ENCODE measurements at places on chromosomes 6 and 20. TPM values are rescaled to one million over a fixed set of nuclear protein-coding genes. Genes with fewer than 3 reads are reported as not detected.

DNA sequence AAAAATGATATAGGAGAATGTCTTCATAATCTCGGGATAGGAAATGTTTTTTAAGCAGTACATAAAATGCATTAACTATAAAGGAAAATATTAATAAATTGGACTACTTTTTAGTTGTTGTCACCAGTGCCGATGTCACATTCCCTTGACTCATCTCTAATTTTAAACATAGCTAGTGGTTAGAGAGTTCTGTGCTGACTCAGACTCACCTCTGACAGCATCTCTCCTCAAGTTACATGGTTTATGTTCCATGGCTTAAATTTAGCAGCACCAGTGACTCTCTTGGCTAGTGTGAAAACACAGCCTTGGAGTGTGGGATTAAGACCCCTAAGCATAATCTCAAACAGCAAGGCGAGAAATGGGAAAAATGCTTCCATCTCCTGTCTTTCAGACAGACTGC lies 311.8 kb upstream of the MMS22L start:
- no peaks in the 10 kb centered on the region for H3K27me3 ChIP-seq
- DNase-seq, result no peak
- no peaks in the 10 kb centered on the region for H3K36me3 ChIP-seq
- no peak overlapping the region for H3K4me3 ChIP-seq
- H3K4me1 ChIP-seq, result no peaks in the 10 kb centered on the region
- no peak overlapping the region for H3K27ac ChIP-seq

DNA sequence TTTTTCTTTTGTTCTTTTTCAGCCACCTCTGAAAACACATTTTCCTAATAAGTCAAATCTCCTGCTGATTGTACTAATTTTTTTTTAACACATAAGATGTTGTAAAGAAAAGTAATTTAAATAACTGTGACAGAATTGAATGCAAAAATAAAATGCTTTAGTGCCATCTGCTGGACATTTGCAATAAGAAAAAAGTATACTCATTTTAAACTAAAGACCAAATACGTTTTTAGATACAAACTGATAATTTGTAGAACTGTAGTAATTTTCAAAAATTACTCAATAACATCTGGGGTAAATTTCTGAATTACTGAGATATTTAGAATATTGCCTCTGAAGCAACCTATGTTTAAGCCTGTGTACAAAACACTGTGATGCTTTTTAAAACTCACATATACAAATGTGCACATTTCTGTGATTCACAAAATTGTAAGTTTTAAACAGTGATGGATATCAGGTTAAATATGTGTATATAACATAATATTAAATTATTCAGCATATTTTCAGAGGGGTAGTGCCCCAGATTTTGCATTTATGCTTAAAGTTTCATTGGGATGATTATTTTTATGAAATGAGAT lies 198.7 kb downstream of the RIMS1 start:
- no peaks in the 10 kb centered on the region for H3K27me3 ChIP-seq
- H3K4me3 ChIP-seq, result no peak overlapping the region
- no peaks in the 10 kb centered on the region for H3K36me3 ChIP-seq

- DNase-seq, result no peak
- H3K4me1 ChIP-seq, result no peaks in the 10 kb centered on the region
- no peaks in the 10 kb centered on the region for H3K36me3 ChIP-seq
- no peak overlapping the region for H3K27ac ChIP-seq
Measured at GRCh38 chr6:122947355-122947754, 48.7 kb upstream of the CLVS2 start.

DNA sequence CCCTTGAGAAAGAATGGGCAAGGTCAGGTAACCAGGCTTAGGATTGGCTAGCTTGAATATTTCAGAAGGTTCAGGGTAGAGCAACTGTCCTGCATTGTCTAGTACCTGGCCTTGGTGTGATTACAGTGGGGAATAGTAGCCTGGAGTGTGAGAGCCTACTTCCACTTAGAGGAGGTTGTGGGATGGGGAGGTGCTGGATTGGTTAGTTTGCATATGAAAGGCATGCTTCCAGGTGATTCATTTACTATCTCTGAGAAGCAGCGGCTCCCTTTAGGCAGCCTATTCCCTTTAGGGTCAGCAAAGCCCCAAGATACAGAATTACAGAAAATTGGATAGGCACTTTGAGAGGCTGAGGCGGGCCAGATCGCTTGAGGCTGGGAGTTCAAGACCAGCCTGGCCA lies 25.0 kb upstream of the SCGN start:
- H3K4me3 ChIP-seq, result no peak overlapping the region
- H3K27me3 ChIP-seq, result peaks cover 31% of the 10 kb centered on the region
- no peak for DNase-seq
- no peaks in the 10 kb centered on the region for H3K4me1 ChIP-seq
- H3K27ac ChIP-seq, result no peak overlapping the region
- H3K36me3 ChIP-seq, result no peaks in the 10 kb centered on the region

GRCh38 chr20:49484180-49485140 lies 2.0 kb upstream of the KCNB1 start:
- H3K27me3 ChIP-seq, result peaks cover 67% of the 10 kb centered on the region
- peak overlapping the region; percentile 85 for H3K4me3 ChIP-seq
- H3K27ac ChIP-seq, result no peak overlapping the region
- peaks cover 6% of the 10 kb centered on the region for H3K4me1 ChIP-seq
- H3K36me3 ChIP-seq, result peaks cover 2% of the 10 kb centered on the region

DNA sequence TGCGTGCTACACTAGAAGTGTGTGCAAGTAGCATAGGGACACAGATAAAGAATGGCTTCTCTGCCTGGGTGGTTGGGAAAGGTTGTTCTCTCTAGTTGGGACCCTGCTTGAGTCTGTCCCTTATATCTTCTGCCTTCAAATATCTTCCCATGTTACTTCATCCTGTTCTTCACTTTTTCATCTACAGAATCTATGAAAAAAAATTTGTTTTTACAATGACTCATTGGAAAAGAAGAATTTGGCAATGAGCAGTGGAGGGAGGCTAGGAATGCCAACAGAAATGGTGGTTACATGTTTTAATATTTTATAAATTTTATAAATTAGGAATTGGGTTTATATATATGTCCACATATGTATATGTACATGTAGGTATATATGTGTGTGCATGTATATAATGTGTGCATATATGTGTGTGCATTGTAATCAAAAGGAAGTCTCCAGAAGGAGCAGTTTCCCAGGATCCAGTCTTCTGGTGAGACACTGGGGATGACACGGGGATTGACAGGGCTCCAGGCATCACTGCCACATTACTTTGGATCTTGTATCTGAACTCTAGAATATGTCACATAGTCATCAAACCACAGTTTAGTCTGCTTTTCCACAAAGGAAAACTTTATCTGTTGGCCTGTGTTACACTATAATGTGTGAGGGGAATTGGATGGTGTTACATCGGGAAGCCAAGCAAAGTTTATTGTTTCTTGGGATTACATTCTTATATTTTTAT lies 75.3 kb upstream of the RIPOR2 start:
- H3K27me3 ChIP-seq, result no peaks in the 10 kb centered on the region
- DNase-seq, result no peak
- H3K4me1 ChIP-seq, result peaks cover 76% of the 10 kb centered on the region
- H3K36me3 ChIP-seq, result peaks cover 7% of the 10 kb centered on the region
- H3K27ac ChIP-seq, result peak overlapping the region; percentile 91

- peaks cover 37% of the 10 kb centered on the region for H3K27me3 ChIP-seq
- H3K4me3 ChIP-seq, result no peak overlapping the region
- no peaks in the 10 kb centered on the region for H3K4me1 ChIP-seq
- H3K27ac ChIP-seq, result peak overlapping the region; percentile 51
- no peak for DNase-seq
Measured at GRCh38 chr6:28742668-28743270, 181.0 kb downstream of the TRIM27 start.

The TGIF2 gene
- total RNA-seq, result 23.2 TPM

DNA sequence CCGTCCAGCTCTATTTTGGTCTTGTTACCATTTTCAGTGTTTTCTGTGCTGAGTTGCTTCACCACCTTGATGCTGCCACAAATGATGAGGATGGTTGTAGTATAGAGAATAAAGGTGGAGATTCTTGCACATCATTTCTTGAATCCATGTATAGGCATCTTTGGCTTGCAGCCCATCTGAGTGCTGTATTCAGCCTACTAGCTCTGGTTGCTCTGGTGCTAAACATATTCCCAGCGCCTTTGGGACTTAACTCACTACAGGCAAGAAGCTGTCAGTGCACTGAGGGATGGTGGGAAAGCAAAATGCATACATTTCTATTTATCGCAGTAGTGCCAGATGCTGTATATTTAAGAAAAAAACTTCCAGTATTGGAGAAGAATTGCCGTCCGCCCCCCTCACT lies 86.0 kb downstream of the CARMIL1 start:
- H3K36me3 ChIP-seq, result no peaks in the 10 kb centered on the region
- no peak overlapping the region for H3K4me3 ChIP-seq
- no peak for DNase-seq
- H3K4me1 ChIP-seq, result peaks cover 15% of the 10 kb centered on the region

The DEFB110 gene
- total RNA-seq, result not detected

DNA sequence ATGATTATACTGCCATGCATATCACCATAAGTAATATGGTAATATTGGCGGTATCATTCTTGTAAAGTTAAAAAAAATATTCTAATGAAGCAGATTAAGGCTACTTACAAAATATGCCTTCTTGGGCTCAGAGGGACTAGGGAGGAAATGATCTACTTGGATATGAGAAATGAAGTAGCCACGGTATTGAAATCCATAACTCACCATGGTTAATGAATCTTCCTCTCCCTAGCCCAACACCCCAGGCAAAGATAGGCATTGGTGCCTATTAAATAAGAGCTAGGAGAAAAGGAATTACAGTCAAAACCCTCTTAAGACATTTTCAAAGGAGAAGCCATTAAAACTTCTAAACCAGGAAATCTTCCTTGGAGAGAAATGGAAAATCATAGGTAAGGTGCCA lies 280.5 kb downstream of the TFAP2B start:
- no peaks in the 10 kb centered on the region for H3K27me3 ChIP-seq
- no peaks in the 10 kb centered on the region for H3K36me3 ChIP-seq
- no peak overlapping the region for H3K4me3 ChIP-seq
- H3K27ac ChIP-seq, result no peak overlapping the region

The C6orf132 gene
- total RNA-seq, result 0.17 TPM

- peak overlapping the region; percentile 93 for H3K4me3 ChIP-seq
- H3K36me3 ChIP-seq, result peaks cover 58% of the 10 kb centered on the region
- no peaks in the 10 kb centered on the region for H3K27me3 ChIP-seq
- DNase-seq, result peak; percentile 84
Measured at GRCh38 chr6:32973144-32974015, 5.0 kb downstream of the BRD2 start.

The NSFL1C gene
- total RNA-seq, result 73.6 TPM

The HCRTR2 gene
- not detected for total RNA-seq

- no peaks in the 10 kb centered on the region for H3K27me3 ChIP-seq
- no peak overlapping the region for H3K4me3 ChIP-seq
- H3K27ac ChIP-seq, result no peak overlapping the region
- H3K36me3 ChIP-seq, result no peaks in the 10 kb centered on the region
Measured at GRCh38 chr6:55705451-55706440, 126.8 kb upstream of the HMGCLL1 start.

DNA sequence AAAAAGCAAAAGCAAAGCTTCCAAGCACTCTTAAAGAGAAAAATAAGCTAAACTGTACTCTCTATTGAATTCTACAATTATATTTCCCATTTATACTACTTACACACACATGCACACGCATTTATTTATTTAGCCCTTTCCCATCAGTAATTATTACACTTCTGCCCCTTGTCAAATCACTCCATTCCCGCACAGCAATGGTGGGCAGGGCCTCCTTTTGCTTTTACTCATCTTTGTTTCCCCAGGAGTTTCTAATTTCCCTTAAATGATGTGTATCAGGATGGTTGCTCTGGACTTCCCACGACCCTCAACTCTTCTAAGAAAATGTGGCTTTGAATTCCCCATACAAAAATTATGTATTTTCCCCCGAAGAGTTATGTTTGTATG lies 19.9 kb downstream of the PXT1 start:
- H3K27me3 ChIP-seq, result no peaks in the 10 kb centered on the region
- H3K4me1 ChIP-seq, result peaks cover 18% of the 10 kb centered on the region
- H3K4me3 ChIP-seq, result peak overlapping the region; percentile 87
- peak; percentile 68 for DNase-seq
- no peaks in the 10 kb centered on the region for H3K36me3 ChIP-seq
- peak overlapping the region; percentile 81 for H3K27ac ChIP-seq

The POM121L2 gene
- not detected for total RNA-seq

- H3K36me3 ChIP-seq, result peaks cover 6% of the 10 kb centered on the region
- no peak overlapping the region for H3K27ac ChIP-seq
- DNase-seq, result no peak
- H3K4me3 ChIP-seq, result no peak overlapping the region
- no peaks in the 10 kb centered on the region for H3K27me3 ChIP-seq
Measured at GRCh38 chr6:142786476-142786875, 158.5 kb downstream of the HIVEP2 start.

GRCh38 chr6:10315034-10315433 lies 99.8 kb downstream of the TFAP2A start:
- DNase-seq, result no peak
- no peaks in the 10 kb centered on the region for H3K36me3 ChIP-seq
- H3K4me1 ChIP-seq, result no peaks in the 10 kb centered on the region
- no peak overlapping the region for H3K27ac ChIP-seq

GRCh38 chr6:127173156-127173940 lies 54.9 kb downstream of the RSPO3 start:
- H3K27me3 ChIP-seq, result peaks cover 8% of the 10 kb centered on the region
- no peak overlapping the region for H3K27ac ChIP-seq
- no peaks in the 10 kb centered on the region for H3K36me3 ChIP-seq
- H3K4me3 ChIP-seq, result no peak overlapping the region
- no peak for DNase-seq
- H3K4me1 ChIP-seq, result no peaks in the 10 kb centered on the region

DNA sequence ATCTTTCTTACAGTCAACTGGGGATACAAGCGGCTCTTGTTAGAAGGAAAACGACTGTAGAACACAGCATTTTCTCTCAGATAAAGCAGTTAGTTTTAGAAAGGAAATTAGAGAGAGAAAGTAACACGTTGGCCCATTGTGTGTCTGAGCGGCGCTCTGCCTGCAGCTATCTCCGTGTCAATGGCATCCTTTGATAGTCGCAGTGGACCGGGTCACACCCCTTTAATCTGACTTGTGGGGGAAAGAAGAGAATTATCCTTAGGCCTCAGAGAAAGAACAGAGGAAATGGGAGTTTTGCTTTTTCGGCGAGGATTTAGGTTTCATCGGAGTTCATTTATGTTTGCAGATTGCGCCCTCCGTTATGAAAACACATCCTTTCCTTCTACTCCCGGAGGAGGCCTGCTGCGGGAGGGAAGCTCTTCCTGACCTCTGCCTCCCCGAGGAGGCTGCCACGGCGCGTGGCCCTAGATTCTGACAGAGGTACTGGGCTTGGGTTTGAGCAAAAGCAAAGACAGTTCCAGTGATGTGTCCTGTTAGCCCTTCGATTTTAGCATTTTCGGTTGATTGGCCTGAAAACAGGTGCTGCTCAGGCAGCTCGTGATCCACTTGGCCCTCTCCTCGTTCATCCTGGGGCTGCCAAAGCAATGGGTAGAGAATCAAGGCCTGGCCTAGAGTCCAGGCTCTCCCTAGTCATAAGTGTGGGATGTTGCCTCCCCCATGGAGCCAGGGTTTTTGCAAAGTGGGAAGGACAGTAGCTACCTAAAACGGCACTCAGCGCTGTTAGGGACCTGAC lies 74.9 kb downstream of the ZDHHC14 start:
- H3K27me3 ChIP-seq, result no peaks in the 10 kb centered on the region
- H3K4me1 ChIP-seq, result peaks cover 28% of the 10 kb centered on the region
- peak overlapping the region; percentile 41 for H3K4me3 ChIP-seq
- no peak for DNase-seq
- no peaks in the 10 kb centered on the region for H3K36me3 ChIP-seq

The TMEM170B gene
- 1.6 TPM for total RNA-seq

The COL10A1 gene
- total RNA-seq, result not detected

Measured in natural killer cell treated with Interleukin-12 subunit alpha and Interleukin-12 subunit beta and Interleukin-15 and Interleukin-18, amount 100 ng/mL, for 72 hours (primary cell).